ENCODE measurements at places on chromosomes 7 and 10. TPM values are rescaled to one million over a fixed set of nuclear protein-coding genes. Genes with fewer than 3 reads are reported as not detected.

Gene HOXA13
- total RNA-seq, result 50.4 TPM

Gene INA
- 2.0 TPM for total RNA-seq

GRCh38 chr10:63055705-63056104 lies 77.4 kb upstream of the NRBF2 start:
- DNase-seq, result no peak

GRCh38 chr10:24897326-24897926 lies 55.0 kb downstream of the PRTFDC1 start:
- no peak for DNase-seq

GRCh38 chr7:74217455-74218342 lies 7.9 kb downstream of the LAT2 start:
- DNase-seq, result no peak

DNA sequence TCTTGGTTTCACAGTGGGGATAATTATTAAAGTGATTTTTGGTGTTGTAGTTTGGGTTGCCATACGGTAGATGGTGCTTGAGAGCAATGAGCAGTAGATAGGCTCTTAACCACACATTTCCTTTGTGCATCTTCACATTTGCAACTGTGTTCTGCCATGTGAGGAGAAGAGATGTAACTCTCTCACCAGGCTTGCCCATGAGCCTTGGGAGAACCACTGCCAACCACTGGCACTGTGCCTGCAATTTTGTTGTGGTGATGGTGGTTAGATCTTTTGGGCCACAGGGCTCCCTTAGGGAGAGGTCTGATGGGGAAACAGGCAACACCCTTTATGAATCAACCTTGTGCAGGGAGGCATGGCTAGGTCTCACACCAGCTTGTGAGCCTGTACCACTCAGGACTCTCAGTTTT lies 204.3 kb downstream of the CCDC7 start:
- no peak for DNase-seq

- peak; percentile 89 for DNase-seq
These were observed 40.6 kb downstream of the CYP17A1 start for GRCh38 chr10:102796407-102797176.

DNA sequence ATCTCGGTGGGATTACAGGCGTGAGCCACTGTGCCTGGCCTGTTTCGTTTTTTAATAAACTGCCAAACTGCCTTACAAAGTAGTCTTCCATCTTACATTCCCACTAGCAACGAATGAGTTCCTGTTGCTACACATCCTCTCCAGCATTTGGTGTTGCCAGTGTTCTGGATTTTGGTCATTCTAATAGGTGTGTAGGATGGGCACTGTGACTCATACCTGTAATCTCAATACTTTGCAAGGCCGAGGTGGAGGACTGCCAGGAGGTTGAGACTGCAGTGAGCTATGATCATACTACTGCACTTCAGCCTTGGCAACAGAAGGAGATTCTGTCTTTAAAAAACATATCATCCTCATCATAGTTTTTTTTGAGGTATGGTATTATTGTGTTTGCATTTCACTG lies 21.4 kb upstream of the RSBN1L start:
- no peak for DNase-seq

- no peak for DNase-seq
These were observed 27.3 kb downstream of the SLC18A2 start for GRCh38 chr10:117268258-117268657.
